ENCODE measurements at places on chromosomes 4 and X.

- DNase-seq: no peak
Measured at GRCh38 chr4:823761-824460, 2.0 kb downstream of the CPLX1 start.

DNA sequence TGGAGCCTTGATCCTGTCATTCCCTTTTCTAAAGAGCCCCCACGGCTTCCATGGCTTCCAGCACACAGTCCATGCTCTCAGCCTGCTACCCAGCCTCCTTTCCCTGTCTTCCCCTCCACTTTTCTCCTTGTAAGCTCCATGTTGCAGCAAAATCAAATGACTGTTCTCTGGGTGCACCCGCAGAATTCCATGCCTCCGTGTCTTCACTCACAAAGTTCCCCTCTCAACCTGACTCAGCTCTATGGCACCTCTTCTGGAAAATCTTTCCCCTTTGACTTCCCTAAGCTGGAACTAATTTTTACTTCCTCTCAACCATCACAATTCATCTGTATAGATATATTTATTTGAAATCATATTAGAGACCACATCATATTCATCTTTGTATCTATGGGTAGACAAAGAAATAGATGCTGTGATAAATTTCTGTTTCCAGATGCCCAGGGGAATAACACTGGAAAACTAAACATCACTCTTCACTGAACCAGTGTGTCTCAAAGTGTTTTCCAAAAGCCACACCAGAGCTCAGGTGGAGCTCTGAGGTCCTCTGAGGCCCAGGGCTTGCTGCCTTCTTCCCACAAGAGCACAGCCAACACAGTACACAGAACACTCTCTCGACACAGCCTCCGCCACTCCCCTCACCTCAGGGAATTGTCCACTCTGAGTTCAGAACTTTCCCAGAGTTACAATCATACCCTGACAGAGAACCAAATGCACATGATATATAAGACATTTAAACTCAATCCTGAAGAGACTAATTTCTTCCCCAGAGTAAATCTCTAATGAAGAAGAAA is 3.3 kb downstream of the SETD7 start:
- DNase-seq: peak; percentile 54

GRCh38 chrX:132393992-132394391 is 94.8 kb downstream of the MBNL3 start:
- DNase-seq: no peak

- DNase-seq: no peak
Measured at GRCh38 chr4:142449771-142450373, 396.2 kb downstream of the INPP4B start.

DNA sequence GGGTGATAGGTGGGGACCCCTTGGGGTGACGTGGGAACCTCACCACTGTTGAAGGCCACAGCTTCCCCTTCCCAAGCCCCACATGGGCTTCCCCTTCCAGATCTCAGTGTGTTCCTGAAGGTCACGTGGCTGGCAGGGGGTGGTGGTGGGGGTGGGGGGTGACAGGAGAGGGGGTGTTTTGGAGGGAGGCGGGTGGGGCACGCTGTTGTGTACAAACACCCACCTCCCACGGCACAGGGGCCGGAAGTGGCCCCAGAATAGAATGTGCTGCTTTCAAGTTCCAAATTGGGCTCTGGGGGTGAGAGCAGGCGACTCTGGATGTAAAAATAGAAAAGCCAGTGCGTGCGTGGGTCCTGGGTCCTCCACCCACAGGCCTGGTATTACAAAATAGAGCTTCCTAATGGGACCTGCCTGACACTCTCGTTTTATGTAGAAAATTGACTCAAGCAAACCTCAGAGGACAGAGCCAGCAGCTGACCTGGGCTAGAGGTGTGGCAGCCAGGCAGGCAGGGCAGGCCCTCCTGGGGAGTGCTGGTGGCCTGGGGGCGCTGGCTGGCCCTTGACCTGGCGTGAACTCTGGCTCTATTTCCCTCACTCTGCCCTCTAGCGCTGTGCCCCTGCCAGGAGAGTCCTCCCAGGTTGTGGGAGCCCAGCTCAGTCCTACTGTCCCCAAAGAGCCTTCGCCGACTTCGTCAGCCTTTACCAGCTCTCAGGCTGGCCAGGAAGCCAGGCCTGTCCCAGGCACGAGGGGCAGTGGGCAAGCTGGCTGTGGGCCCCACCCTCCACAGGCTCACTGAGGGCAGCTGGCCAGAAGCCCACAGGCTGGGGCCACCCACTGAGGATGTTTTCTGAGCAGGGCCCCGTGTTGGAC is 5.4 kb upstream of the SH3BP2 start:
- no peak for DNase-seq

DNA sequence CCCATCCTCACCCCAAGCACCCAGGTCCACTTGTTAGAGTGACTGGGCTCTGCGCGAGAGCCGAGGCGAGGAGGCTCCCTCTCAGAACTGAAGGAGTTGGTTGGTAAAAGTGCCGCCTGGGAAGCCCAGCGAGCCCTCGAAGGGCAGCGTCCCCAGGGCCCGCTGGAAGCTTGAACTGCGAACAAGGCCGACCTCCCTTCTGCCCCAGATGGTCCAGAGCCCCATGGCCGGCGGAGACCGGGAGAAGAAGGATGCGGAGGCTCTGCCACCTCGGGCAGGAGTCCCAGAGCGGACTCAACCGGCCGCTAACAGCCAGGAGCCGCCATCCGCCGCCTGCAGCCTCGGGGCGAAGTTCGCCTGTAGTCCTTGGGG is 116.3 kb upstream of the TEX13C start:
- no peak for DNase-seq

DNA sequence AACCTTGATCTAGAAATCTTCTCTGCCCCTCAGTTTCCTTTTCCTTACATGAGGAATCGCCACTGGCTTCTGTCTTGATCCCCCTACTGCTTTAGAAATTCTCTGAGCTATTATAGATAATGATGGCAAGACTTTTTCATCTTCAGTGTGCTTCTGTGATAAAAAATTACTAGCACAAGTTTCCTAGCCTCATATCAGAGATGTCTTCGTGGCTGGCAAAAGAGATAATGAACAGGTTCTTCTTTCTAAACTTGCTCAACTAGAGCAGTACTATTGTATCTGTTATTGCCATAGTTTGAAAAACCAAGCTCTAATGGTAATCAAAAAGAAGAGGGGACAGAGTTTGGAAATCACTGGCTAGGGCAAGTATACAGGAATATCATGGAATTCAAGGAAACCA is 4.1 kb upstream of the PDGFC start:
- DNase-seq: no peak

GRCh38 chr4:52638717-52639116 is 20.4 kb downstream of the USP46 start:
- DNase-seq: no peak

- no peak for DNase-seq
Measured at GRCh38 chr4:156378033-156378665, 424.5 kb upstream of the CTSO start.

- DNase-seq: no peak
Measured at GRCh38 chr4:8211737-8212581, 12.9 kb downstream of the SH3TC1 start.

GRCh38 chr4:146368209-146368608 is 153.5 kb downstream of the SLC10A7 start:
- DNase-seq: peak; percentile 11

DNA sequence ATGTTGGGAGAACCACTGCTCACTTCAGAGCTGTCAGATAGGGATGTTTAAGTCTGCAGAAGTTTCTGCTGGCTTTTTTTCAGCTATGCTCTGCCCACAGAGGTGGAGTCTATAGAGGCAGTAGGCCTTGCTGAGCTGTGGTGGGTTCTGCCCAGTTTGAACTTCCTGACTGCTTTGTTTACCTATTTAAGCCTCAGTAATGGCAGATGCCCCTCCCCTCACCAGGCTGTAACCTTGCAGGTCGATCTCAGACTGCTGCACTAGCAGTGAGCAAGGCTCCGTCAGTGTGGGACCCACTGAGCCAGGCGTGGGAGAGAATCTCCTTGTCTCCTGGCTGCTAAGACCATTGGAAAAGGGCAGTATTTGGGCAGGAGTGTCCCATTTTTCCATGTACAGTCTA is 36.8 kb downstream of the AFM start:
- no peak for DNase-seq

DNA sequence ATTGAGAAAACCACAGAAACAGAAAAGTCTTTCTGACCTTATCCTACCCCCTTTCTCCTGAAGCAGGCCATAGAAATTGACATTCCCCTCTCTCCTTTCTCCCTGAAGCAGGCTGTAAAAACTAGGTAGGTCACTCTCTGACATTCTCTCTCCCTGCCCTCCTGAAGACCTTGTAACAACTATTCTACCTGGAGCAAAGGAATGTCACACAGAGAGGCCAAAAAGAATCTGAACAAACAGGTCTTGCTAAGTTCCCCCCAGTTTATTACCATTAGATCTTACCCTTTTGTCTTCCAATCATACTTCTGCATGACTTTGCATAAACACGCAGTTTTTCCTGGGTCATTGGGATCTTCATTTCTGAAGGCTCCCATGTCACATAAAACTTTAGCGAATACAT is 198.3 kb upstream of the GYPA start:
- DNase-seq: no peak

DNA sequence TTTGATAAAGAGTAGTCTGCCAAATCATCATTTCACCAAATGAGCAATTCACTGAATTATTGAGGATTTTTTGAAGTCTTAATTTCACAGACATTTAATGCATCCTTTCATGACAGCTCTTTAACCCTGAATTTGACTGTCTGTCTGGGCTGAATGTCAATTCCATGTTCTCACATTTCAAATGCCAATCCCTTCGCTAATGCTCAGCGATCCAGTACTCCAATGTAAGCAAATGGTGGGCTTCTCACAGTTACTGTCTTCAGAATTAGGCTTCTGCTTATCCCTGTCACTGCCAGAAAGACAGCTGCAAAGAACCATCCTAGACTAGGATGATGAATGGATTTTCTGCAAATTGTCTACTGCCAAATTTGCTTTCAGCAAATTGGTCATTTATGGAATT is 36.2 kb upstream of the USP38 start:
- no peak for DNase-seq

DNA sequence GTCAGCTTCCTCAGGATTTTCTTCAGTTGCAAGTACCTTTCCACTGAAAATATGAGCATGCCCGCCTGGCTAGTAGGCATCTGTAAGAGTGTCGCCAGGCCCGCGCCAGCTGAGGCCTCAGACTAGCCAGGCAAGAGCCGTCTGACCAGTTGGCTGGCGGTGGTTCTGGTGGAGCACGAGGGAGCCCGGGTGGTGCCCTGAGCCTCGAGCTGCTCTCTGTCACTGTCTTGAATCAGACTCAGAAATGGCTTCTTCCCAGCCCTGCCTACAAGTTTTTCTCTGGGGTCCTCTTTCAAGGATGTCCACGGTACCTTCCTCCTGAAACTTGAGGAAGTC is 11.9 kb downstream of the GRPEL1 start:
- no peak for DNase-seq

GRCh38 chr4:116099596-116099995 is 985.8 kb downstream of the TRAM1L1 start:
- DNase-seq: peak; percentile 10

GRCh38 chrX:40004246-40004535 is 93.6 kb downstream of the BCOR start:
- DNase-seq: no peak

DNA sequence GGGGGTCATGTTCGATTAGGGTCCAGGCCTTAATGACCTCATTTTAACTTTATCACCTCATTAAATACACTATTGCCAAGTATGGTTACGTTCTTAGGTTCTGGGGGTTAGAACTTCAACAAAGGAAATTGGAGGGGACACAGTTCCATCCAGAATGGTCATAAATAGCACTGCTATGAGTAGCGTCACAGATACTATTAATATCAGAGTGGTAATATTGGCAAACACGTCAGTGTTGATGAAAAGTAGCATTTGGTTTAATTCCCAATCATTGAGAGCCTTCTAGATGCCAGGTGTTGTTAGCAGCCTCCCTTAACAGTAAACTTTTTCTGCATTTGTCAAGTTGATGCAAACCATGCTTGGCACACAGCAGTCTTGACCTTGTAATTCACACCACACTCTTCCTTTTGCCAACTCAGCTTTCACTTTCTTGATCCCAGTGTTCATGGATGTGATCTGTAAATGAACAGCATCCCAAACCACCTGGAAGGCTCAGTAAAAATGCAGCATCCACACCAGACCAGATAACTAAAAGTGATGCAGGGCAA is 912.5 kb upstream of the TENM3 start:
- no peak for DNase-seq

DNA sequence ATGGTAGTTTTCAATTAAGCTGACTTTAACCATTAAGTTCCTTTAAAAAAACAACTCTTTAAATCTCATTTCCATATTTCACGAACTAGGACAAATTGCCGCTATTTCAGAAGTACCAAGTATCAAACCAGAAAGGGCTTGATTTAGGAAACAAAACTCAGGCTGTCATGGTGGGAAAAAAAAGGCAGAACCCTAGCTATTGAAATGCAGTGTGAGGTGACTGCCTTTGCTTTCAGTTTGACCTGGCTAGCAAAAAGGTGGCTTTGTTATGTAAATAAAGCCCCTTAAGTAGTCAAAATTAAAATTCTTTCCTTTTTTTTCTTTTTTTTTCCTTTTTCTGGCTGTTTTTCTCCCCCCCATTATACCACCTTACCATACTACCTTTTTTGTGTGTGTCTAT is 40.6 kb upstream of the CYP2U1 start:
- no peak for DNase-seq

- no peak for DNase-seq
Measured at GRCh38 chrX:114075073-114075673, 508.7 kb upstream of the HTR2C start.

- no peak for DNase-seq
Measured at GRCh38 chr4:528835-529234, 29.8 kb downstream of the PIGG start.

- DNase-seq: no peak
Measured at GRCh38 chr4:116438981-116439729, 646.2 kb downstream of the TRAM1L1 start.

DNA sequence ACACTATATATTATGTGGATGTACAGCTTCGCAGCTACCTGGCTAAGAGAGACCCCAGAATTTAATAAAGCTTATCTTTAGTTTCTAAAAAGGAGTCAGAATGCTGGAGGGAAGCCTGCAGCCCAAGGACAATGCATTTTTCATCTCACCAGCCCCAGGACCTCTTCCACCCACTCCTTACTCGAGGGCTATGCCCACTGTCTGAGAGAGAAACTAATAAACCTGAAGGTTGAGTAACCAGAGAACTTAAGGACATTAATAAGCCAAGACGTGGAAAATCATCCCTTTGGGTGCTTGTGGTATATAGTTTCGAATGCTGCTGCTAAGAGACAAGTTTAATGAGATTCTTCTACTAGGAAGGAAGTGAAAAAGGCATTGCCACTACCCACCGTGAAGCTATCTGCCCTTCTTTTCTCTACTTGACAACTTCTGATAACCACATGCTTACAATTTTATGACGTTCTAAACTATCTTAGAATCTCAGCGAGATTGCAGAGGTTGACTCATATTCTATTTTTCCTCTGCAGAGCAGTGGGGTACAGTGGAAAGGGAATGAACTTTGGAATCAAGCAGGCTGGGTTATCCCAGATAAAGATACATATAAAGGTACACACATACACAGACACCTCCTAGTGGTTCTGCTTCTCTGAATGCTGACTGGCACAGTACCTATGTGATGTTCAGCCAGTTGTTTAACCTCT is 3.3 kb downstream of the RELL1 start:
- DNase-seq: no peak
